Activated B cell treated with CpG ODN at 0.5 μM for 24 hours (primary cell): ENCODE measurements at places on chromosomes 1 and 21. TPM values are rescaled to one million over a fixed set of nuclear protein-coding genes. Genes with fewer than 3 reads are reported as not detected.

DNA sequence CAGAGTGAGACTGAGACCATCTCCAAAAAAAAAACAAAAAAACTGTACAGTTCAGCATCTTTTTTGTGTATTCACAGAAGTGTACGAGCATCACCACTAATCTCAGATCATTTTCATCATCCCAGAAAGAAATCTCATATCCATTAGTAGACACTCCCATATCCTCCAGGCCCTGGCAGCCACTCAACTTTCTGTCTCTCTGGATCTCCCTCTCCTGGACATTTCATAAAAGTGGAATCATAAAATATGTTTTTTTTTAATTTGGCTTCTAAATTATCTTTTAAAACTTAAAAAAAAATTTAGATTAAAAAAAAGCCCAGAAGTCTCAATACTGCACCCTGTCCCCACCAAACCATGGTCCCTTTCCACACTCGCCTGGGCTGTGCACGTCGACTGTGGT, 22.1 kb downstream of the RIPPLY3 start:
- no peak for DNase-seq
- no peaks in the 10 kb centered on the region for H3K36me3 ChIP-seq

DNA sequence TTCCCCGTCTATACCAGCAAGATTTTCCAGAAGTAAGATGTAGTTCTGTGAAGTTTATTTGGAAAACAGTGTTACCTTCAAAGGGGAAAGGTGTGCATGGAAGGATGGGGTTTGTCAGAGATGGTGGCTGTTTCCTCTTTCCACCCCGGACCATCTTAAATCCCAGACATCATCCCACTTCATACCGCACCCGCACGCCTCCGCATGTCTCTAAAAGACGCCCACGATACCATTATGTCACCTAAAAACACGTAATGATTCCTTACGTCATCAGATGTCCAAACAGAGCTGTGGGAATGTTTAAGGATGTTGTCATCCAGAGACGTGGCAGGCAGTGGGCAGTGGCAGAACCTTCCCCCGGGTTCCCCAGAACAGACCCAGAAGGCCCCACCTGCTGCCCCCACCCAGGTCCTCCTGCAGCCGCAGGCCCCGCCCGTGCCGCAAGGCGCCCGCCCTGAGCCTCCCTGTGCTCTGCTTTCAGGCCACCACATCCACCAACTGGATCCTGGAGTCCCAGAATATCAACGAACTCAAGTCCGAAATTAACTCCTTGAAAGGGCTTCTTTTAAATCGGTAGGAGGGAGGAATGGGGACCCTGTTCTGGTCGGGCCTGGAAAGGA, 152.2 kb downstream of the PEX14 start:
- no peak overlapping the region for H3K4me3 ChIP-seq
- DNase-seq = no peak
- no peaks in the 10 kb centered on the region for H3K4me1 ChIP-seq
- peaks cover 51% of the 10 kb centered on the region for H3K36me3 ChIP-seq
- H3K27ac ChIP-seq = no peak overlapping the region

GRCh38 chr1:154154534-154155191, at the start of gene NUP210L:
Gene NUP210L, minus strand, starts transcription at chr1:154155073.
- no peaks in the 10 kb centered on the region for H3K27me3 ChIP-seq
- H3K4me3 ChIP-seq = no peak within 1 kb of the TSS
- peaks cover 54% of the 10 kb centered on the region for H3K36me3 ChIP-seq

Gene FNBP1L
- 3.3 and 3.4 TPM in 2 replicates for total RNA-seq

Gene CASQ2
- total RNA-seq = not detected in 2 replicates

- no peak overlapping the region for H3K4me3 ChIP-seq
- DNase-seq = no peak
- H3K36me3 ChIP-seq = no peaks in the 10 kb centered on the region
Observed at GRCh38 chr21:45632637-45633251, 10.8 kb upstream of the PCBP3 start.

Gene FMO5
- total RNA-seq = 1.5 and 1.8 TPM in 2 replicates

Gene GPR37L1
- not detected in 2 replicates for total RNA-seq

Gene HMCN1
- 0.02 and 0.27 TPM in 2 replicates for total RNA-seq

Gene DPYD
- 10.3 and 12.6 TPM in 2 replicates for total RNA-seq

DNA sequence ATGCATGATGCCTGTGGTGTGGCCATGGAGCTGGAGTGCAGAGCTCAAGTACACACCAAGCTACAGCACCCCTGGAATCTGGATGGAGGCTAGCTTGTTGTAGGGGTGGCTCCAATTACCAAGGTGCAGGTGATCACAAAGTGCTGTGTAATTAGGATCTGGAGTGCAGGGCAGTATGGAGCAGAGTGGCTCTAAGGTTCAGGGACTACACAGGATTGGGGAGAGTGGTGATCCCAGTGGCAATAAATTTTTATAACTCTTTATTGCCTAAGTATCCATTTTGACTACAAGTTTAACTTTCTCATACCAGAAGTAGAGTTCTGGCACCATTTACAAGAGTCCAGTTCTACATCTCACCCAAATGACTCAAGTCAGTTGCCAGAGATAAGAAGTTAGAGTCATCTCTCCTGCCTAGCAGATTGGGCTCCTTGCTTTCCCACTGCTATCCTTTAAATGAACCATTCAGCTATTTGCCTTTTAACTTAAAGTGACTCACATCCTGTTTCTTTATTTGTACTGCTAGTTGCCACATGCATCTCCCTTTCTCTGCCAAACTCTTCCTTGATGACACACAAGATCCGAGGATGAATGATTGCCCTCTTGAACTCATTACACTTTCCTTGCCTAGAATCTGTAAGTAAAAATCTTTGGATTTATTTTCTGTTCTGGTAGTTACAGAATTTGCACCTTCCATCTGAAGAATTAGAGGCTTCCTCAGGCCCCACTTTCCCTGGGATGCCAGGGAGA, 427.2 kb downstream of the KCNT2 start:
- no peaks in the 10 kb centered on the region for H3K27me3 ChIP-seq
- H3K27ac ChIP-seq = no peak overlapping the region
- DNase-seq = no peak
- H3K4me3 ChIP-seq = no peak overlapping the region
- H3K36me3 ChIP-seq = no peaks in the 10 kb centered on the region

DNA sequence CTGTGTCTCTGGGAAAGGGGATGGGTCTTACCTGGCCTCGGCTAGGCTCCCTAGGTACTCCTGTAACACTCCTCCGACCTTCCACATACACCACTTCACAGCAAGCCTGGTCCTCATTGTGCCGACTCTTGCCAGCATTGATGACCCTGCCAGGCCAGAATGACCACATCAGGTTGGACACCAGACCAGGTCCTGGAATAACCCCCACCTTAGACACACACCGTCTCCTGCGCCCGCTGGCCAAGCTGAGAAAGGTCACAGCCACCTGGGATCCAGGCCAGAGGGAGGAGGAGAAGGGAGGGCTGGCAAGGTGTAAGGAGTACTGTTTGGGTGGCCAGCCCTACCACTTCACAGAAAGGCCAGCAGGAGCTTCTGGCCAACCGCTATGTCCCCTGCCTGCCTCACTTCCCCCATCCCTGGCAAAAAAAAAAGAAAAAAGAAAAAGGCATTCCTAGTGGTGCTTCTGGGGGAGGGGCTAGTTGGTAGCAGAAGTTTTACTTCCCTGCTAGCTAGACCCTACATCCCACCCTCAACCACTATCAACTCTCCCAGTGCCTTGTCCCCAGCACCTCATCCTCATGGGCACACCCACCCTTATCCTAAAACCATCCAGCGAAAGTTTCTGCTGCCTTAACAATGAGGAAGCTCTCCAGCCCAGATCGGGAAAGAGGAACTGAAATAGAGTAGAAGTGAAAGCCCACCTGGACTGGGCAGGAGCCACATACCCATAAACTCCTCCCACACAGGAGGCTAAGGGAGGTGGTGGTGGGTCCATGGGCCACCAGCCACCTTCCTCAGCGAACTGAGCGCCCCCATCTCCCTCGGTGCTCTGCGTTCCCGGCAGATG, 1.4 kb downstream of the PPM1J start:
- no peak for DNase-seq
- H3K4me3 ChIP-seq = peak overlapping the region; percentile 84
- no peaks in the 10 kb centered on the region for H3K27me3 ChIP-seq
- peaks cover 37% of the 10 kb centered on the region for H3K4me1 ChIP-seq
- no peaks in the 10 kb centered on the region for H3K36me3 ChIP-seq

DNA sequence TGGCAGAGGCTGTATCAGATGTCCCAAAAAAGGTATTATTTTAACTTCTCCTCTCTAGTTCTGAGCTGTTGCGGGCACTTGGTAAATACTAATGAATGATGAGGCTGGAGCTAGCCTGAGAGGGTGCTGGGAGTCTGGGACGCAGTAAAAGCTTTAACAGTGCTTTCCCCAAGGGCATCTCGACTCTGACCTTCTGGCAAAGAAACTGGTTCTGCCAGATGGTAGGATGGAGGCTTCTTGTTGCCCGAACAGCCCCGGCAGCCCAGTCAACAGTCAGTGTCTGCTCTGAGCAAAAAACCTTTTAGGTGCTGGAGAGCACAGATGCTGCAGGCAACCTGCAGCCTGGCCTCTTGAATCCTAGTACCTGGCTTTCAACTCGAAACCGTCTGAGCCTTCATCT, 2.5 kb upstream of the PNRC2 start:
- peaks cover 73% of the 10 kb centered on the region for H3K4me1 ChIP-seq
- DNase-seq = no peak
- H3K27ac ChIP-seq = peak overlapping the region; percentile 80

Gene KISS1
- not detected in 2 replicates for total RNA-seq

DNA sequence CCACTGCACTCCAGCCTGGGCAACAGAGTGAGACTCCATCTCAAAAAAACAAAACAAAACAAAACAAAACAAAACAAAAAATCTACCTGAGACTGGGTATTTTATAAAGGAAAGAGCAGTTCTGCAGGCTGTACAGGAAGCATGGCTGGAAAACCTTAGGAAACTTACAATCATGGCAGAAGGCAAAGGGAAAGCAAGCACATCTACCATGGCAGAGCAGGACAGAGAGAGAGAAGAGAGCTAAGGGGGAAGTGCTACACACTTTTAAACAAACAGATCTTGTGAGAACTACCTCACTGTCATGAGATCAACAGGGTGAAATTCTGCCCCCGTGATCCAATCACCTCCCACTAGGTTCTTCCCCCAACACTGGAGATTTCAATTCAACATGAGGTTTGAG, 198.3 kb upstream of the SAMSN1 start:
- H3K27me3 ChIP-seq = no peaks in the 10 kb centered on the region
- no peak for DNase-seq
- H3K4me1 ChIP-seq = no peaks in the 10 kb centered on the region
- H3K4me3 ChIP-seq = no peak overlapping the region

Gene CR1
- total RNA-seq = 11.4 and 13.9 TPM in 2 replicates

Gene ST6GALNAC5
- total RNA-seq = not detected in 2 replicates

DNA sequence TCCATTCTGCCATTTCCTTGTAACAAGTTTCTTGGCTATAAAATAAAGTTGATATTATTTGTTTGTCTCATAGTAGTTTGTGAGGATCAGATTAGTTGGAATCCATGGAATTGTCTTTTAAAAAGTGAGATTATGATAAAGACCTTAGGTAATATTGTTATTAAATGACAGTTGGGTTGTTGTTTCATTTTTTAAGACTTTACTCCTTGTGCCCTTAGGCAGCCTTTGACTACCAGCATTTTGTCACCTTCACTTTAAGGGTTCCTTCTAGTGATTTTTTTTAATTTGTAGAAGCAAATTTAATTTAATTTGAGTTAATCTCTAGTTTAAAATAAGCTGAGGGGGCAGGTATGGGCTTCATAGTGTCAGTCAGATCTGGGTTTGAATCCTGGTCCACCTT, 84.6 kb upstream of the ZNF326 start:
- H3K36me3 ChIP-seq = peaks cover 29% of the 10 kb centered on the region
- H3K4me1 ChIP-seq = peaks cover 42% of the 10 kb centered on the region

- no peak overlapping the region for H3K27ac ChIP-seq
- H3K36me3 ChIP-seq = no peaks in the 10 kb centered on the region
- DNase-seq = no peak
- H3K4me3 ChIP-seq = no peak overlapping the region
- peaks cover 1% of the 10 kb centered on the region for H3K27me3 ChIP-seq
Observed at GRCh38 chr1:89965193-89965768, 29.6 kb upstream of the ZNF326 start.
